ENCODE measurements at places on chromosomes 5 and 9.

- DNase-seq = peak; percentile 76
These were observed 135.5 kb downstream of the SPATA31D1 start for GRCh38 chr9:82124090-82124489.

- DNase-seq = no peak
These were observed 44.5 kb downstream of the SECISBP2 start for GRCh38 chr9:89362647-89363310.

- no peak for DNase-seq
These were observed 247.5 kb downstream of the ADAMTSL1 start for GRCh38 chr9:18721267-18721994.

DNA sequence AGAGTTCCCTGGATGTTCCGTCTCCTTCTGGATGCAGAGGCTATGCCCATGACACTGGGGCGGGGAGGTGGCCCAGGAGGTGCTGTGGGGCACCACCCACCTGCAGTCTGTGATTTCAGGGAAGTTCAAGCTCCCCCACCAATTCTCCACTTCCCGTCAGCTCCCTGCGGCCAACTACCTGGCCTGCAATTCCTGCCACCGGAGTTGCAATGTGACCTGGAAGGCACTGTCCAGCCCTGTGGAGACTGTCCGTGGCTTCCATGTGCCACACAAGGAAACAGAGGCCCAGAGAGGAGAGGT lies 16.6 kb downstream of the GFI1B start:
- no peak for DNase-seq
